ENCODE measurements at places on chromosomes 2 and 18.

DNA sequence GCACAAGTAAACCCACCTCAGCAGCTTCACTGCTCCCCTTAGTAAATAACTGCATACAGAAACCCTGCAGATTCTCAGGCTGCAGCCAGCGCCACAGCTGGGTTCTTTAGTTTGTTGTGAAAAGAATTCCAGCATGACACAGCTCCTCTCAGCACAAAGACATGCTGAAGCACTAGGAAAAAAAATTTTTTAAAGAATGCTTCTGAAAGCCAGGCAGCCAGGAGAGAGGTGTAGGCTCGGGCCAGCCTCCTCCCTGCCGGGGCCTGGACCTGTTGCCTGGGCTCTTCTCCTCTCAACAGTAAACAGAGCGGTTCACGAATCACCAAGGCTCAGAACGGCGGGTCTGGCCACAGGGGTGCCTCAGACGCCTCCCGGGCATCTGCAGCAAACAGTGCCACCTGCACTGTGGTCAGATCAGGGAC is 95.7 kb upstream of the POU3F3 start:
- DNase-seq, result no peak

GRCh38 chr2:25306777-25307368 is 34.9 kb downstream of the DNMT3A start:
- no peak for DNase-seq

DNA sequence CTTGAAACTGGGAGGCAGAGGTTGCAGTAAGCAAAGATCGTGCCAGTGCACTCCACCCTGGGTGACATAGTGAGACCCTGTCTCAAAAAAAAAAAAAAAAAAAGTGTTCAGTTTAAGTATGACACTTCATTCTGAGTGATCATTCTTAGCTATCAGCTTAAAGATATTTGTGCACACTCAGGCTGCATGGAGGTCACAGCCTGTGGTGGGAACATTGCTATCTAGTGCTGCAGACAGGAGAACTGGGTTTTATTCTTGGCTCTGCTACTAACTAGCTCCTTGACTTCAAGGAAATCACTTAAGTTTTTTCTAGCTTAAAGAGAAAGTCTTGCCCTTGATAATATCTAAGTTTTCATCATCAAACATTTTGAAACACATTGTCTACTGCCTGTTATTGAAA is 391.3 kb upstream of the CDH7 start:
- DNase-seq, result no peak

DNA sequence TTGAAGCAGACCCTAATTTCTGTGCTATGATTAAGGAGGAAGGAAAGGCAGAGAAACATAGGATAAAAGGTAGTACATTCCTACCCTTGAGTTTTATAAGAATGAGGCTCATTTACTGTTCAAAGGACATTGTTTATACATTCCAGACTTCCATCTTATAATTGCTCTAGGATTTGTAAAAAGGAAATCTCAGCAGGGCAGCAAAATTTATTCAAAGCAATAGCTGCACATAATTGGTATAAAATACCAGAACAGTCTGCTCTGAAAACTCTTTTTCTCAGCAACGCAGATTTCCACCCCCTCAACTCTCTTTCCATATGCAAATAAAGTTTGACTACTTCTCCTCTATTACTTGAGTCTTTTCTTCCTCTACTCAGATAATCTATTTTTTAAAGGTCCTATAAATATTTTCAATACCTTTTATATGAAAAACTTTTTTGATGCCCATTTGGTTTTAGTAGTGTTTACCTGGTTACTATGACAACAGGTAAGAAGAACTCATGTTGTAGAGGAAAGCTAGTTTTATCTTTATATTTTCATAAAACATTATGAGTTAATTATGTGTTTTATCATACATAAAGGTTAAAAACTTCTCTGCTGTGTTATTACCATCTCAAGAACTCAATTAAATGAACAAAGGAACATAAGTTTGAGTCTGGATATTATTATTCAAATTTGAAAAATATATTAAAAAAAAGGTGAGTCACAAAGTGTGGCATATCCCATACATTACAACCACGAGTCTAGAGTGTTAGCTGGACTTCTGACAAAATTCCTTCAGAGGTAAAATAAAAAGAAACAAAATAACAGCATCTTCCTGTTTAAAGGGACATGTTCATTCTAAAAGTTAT is 19.9 kb downstream of the RBMS1 start:
- DNase-seq, result no peak

- no peak for DNase-seq
Measured at GRCh38 chr18:37662099-37662498, 96.5 kb upstream of the CELF4 start.

DNA sequence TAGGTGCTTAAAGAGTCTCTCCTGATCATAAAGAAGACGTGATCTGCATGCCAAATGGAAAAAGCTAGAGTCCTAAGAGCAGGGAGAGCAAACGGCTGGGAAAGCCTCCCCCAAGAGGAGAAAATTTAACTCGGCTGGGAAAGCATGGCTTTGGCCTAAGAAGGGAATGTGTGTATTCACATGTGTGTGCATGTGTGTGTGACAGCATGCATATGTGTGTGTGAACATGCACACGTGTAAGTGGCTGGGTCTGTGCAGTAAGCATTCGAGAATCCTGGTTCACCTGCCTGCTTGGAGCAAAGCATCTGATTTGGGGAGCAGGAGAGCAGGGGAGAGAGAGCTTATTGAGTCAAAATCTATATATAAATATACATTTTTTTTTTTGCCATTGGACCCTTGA is 30.1 kb upstream of the BCL11A start:
- no peak for DNase-seq

GRCh38 chr2:20350041-20350712 is 467 bp downstream of the PUM2 start:
- DNase-seq, result peak; percentile 86
